ENCODE measurements at places on chromosomes 7 and 10. TPM values are rescaled to one million over a fixed set of nuclear protein-coding genes. Genes with fewer than 3 reads are reported as not detected.

The NKX1-2 gene
- not detected for total RNA-seq

The HMX3 gene
- total RNA-seq, result not detected

The INMT gene
- total RNA-seq, result 44.0 TPM

The PON1 gene
- total RNA-seq, result 0.19 TPM

The CH25H gene
- 4.8 TPM for total RNA-seq

DNA sequence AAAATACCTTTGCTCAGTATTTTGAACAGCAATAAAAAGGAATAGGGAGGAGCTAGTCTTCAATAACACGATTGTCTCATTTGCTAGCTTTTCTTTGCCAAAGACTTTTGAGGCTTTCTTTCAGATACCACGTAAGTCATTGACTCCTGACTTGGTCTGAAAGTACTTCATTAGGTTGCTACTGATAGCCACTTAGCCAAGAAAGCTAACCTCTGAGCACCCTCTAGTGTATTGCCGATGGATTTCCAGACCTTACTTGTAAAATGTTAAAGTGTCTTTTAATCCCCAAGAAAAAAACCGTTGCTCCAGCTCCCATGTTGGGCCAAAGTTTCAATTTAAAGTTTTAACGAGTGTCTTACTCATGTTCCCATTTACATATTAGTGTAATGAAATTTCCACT is 63.4 kb upstream of the STRIP2 start:
- DNase-seq, result no peak

- DNase-seq, result no peak
Measured at GRCh38 chr10:27626890-27627289, 118.7 kb downstream of the MKX start.

DNA sequence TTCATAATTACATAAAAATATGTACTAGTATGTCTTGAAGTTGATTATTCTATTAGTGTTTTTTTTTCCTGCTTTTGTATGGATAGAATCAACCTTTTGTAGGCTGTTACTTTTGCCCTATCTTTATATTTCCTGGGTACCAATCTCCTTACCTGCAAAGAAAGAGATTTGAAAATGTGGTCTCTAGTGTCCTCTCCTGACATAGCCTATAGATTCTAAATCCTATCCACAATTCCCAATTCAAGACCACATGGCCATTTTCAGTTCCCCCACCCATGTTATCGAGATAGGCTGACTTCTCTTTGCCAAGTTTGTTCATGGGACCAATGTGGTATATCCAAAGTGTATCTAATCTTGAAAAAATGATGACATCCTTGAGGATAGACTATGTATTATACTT is 269.4 kb upstream of the SEMA3D start:
- DNase-seq, result no peak

DNA sequence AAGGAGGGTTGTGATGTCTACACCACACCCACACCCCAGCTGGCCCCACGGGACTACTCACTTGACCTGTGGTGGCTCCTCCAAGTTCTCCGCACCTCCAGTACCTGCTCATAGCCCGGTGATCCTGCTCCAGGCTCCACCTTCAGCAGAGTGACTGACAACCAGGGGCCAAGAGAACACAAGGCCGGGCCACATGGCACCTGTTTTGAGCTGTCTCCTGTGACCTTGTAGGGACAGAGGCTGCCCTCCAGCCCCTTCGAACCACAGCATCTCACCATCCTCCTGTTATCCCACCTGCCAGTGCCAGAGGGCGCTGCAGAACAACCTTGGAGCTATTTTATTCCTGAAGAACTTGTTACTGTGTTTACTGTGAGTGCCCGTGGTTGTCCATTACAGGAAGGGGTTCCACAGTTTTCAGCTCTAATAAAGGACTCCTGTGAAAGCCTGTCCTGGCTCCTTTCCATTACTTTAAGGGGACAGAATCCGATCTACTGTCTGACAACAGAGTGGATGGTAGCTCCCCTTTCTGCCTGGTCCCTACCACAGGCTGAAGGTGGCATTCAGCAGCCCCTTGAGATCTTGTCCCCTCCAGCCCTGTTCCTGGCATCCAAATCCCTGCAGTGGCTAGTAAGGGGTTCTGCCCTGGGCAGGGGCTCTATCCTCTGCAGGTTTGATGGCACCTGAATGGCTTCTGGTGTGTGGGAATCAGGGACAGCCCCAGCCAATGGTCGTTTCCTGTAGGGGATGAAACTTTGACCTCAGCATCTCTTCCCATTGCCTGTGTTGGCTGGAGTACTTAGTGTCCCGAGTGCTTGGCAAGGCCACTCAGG is 50.8 kb downstream of the C10orf120 start:
- DNase-seq, result peak; percentile 49

DNA sequence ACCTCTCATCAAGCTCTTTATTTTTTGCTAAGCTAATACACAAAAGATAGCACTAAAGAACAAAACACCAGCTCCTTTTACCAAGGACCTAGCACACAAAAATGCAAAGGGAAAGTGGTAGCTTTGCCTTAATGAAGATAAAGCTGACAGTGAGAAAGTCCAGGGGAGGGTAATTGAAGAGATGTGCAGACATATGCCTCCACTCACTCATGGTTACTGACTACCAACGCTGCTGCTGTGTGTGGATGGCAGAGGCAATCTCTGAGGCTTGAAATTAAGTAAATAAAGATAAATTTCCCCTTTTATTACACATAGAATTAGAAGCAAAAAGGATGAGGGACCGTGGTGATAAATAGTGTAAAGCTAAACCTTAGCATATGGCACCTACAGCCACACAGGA is 87.0 kb downstream of the HGF start:
- no peak for DNase-seq

DNA sequence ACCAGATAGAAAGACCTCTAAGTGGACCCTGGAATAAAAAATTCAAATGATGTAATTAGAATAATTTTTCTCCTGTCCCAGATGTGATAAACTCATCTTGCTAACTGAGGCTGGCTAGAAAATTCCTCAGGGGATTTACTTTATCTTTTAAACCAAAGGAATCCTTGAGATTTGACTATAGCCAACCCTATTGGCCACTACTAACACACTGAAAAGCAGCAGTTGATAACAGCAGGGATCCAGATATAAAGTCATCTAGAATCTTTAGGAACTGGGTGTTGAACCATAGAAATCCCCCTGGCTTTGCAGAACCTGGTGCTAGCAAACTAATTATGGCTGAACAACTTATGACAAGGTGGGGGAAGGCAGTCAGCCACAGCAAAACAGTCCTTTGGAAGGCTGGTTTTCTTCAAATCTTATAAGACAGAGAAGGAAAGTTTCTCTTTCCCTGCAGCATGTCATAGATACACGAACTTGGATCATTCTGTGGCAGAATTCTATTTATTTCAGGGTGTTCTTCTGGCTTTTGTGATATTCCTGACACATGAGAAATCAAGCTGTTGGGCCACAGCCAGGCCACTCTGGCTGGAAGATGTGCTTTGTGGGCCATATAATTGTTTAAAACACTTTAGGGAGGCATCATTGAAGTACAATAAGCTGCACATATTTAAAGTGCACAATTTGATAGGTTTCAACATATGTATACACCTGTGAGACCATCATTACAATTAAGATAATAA is 643.6 kb downstream of the SORCS3 start:
- no peak for DNase-seq

GRCh38 chr7:70619659-70620058 is 512.3 kb upstream of the GALNT17 start:
- no peak for DNase-seq

DNA sequence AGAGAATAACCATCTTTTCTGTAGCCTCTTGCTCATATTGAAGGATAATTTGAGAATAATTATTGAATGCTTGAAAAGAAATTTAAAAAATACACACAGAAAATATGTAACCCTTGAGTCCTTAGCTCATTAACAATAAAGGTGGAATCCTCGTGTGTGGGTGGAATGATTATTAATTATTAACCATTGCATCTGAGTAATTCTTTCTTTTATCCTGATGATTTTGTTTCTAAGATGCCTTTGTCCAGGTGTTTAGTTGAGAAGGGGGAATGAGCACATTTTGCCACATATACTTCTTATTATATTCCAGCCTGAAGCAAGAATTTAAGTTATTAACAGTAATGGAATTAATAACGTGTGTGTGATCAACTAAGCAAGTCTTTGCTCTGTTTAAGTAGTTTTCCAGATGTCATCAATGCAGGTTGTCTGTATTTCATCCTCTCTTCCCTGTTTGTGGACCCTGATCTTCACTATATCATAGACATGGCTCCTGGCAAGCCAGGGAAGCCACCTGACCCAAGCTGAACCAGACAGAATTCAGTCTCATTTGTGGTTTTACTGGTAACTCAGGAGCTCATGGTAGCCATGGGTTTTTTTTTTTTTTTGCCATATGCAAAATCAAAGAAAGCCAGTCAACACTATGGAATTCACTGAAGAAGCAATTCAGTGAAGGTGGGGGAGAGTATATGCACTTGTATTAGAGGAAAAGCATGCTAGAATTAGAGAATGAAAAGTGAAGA is 144.3 kb downstream of the KIF20B start:
- DNase-seq, result no peak

GRCh38 chr7:40597517-40597916 is 462.7 kb downstream of the SUGCT start:
- no peak for DNase-seq

DNA sequence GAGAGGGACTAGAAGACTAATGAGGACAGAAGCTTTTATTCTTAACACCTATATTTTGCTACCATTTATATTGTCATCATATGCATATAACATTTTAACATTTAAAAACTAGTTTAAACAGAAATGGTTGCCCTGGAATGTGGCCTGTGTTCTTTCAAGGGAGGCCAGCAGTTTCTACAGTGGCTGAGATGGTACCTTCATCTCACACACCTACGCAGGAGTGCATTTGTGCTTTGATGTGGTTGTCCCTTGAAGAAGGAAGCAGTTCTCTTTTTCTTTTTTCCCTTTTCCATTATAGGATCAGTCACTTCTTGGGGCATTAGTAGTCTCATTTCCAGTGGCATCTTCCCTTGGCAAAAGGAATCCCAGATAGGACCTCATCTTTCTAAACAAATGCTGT is 38.9 kb downstream of the KIAA1217 start:
- DNase-seq, result no peak

- no peak for DNase-seq
Measured at GRCh38 chr7:143487061-143487460, 9.4 kb downstream of the TAS2R41 start.

DNA sequence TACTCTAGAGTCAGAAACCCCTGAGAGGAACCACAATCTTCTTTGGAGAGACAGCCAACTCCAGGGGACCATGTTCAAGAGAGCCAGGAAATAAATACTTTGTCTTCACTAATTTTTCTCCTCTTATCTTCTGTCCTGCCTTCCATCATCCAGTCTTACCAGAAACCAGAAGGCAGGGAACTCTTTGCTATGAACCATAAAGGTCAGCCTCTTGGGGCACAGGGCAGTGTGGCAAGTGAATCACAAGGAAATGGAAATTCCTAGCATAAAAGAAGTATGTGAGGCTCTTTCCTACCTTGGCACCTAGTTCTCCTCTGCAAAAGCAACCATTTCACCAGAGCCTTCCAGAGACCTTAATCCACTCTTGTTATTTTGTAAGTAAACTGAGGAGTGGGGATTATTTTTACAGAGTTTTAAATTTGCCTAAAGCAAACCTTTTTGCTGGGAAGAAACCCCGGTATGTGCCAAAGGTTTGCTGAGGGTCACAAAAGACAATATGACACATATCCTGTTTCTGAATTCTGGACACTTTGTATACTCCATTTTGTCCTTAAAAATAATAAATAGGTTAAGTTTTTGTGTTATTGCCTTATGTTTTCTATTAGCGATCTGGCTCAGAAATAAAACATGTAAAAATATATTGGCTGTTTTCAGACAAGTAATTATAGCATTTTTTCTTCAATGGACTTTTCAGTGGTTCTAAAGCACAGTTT is 87.1 kb downstream of the ADAM22 start:
- no peak for DNase-seq

- no peak for DNase-seq
Measured at GRCh38 chr7:50182759-50183158, 89.7 kb upstream of the ZPBP start.

DNA sequence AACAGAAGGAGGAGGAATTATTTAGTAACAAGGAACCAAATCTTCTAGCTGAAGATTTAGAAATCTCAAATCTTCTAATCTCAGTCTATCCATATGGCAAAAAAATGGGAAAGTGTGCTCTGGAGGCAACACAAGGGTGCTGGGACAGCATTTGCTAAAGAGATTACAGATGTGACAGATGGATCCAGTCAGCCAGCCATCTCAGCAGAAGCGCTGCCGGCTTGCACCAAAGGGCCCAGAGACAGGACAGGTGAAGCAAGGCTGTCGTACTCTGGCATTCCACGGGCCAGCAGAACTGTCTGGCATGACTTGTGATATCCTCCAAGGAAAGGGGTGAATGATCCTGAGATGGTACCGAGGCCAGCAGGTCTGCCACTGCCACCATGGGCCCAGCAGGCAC is 45.7 kb upstream of the GJD4 start:
- DNase-seq, result no peak

DNA sequence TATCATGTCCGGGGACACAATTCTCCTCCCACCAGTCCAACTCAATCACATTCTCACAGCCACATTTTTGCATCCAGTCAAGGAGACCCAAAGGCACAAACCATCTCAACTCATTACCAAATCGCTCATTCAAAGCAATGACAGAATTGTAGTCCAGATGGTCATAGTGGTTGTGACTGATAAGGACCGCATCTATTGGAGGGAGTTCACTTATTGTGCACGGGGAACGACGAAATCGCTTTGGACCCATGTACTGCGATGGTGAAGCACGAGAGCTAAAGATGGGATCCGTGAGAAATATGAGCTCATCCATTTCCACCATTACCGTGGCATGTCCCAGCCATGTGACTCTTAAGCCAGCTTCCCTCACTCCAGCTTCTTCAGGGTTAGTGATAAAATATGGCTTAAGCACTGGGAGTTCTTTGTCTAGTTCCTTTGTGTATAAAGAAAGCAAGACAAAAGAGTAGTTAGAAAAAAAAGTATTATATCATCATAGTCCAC is 29.1 kb downstream of the NAPEPLD start:
- DNase-seq, result no peak

Data from mesenteric fat pad (tissue), 1 donor.